ENCODE measurements at places on chromosomes 5 and 9.

DNA sequence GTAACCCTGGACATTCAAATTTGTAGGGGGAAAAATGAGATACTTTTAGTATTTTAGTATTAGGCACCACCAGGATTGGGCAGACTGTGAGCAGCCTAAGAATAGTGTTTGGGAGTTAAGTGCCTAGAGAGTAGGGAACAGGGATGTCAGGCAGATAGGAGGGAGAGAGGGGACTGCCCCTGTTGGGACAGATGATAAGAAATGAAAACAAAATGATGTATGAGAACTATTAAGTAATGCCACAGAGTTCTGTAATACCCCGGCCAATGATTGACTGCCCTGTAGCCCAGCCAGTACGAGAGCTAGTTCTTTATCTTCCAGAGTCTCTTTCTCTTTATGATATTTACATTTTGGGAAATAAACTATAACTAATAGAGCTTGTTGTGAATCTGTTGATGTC is 24.4 kb downstream of the ARHGAP26 start:
- no peak for DNase-seq

DNA sequence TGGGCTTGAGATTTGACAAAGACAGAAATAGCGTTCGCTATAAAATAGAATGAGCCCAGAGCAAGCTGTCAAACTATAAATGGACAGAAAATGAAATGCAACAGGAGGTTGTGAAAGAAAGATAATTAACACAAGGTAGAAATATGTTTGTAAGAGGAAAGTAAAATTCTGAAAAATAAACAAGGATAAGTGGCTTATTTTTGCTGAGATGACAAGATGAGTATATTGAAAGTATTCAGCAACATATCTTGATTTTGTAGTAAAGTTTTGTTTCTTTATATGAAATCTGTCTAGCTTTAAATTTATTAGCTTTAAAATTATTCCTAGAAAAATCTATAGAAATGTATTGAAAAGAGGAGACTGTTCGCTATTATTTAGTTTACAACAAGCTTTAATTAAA is 111.9 kb upstream of the RPS23 start:
- no peak for DNase-seq

DNA sequence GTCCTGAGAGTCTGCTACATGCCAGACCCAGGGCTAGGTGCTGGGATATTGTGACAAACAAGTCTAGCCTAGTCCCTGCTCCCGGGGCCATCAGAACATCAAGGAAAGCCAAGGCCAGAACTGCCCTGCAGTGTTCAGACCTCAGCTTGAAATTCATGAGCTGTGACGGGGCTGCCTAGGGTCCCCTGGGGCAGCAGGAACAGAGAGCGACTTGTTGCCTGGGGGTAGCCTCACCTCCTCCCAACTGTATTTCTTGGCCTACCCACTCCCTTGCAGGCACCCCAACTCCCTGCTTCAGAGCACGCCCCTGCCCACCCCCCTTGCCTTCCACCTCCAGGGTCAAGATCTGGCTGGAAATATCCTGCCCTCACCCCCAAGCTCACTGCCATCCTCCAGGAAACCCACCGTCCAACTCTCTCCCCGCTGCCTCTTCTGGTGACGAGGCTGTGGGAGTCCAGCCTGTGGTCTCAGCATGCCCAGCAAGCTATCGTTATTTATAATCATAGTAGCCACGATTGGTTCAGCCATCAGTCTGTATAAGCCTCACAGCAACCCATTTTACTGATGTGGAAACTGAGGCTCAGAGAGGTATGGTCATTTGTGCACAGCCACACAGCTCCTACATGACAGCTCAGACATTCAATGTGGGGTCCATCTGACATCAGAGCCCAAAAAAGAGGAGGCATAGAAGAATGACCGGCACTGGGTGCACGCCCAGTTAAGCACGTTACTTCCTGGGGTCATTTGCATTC is 10.7 kb downstream of the DNM1 start:
- DNase-seq: no peak

- DNase-seq: no peak
Observed at GRCh38 chr5:36743891-36744772, 132.4 kb upstream of the NIPBL start.

DNA sequence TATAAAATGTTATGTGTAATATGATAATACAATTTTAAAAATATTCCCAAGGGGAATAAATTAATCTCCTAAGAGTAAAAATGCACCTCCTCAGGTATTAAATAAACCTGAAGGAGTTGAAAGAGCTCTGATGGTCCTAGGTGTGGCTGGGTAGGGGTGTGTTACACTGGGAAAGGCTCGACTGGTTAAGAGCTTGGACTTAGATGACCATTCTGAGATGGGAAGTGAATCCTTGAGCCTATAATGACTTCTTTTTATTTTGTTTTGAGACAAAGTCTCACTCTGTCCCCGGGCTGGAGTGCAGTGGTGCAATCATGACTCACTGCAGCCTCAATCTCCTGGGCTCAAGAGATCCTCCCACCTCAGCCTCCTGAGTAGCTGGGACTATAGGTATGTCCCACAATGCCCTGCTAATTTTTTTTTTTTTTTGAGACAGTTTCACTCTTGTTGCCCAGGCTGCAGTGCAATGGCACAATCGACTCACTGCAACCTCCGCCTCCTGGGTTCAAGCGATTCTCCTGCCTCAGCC is 9.2 kb upstream of the HABP4 start:
- no peak for DNase-seq

DNA sequence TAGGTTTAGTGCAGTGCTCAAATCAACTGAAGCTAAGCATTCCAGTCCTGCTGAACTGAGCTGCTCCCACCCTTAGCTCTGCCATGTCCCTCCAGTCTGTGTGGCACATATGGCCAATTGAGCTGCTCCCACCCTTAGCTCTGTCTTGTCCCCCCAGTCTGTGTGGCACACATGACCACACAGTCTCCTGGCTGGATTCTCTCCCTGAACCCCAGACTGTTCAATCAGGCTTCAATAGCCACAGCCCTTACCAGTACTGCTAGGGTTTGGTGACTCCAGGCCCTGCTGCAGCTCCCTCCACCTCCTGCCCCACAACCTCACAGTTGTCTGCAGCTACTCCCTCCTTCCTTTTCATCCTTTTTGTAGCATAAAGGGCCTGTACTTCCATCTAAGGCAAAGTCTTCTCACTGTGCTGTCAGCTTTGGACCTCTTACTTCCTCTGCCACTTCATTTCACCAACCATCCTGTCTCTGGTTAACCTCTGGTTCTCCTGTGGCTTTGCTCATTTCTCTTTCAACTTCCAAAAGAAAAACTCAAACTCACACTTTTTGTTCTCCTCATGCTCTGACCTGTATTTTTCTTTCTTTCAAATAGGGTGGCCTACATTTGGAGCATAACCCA is 50.8 kb downstream of the ADAMTS12 start:
- peak; percentile 51 for DNase-seq

GRCh38 chr5:111017731-111018130 is 53.8 kb upstream of the TSLP start:
- DNase-seq: no peak

DNA sequence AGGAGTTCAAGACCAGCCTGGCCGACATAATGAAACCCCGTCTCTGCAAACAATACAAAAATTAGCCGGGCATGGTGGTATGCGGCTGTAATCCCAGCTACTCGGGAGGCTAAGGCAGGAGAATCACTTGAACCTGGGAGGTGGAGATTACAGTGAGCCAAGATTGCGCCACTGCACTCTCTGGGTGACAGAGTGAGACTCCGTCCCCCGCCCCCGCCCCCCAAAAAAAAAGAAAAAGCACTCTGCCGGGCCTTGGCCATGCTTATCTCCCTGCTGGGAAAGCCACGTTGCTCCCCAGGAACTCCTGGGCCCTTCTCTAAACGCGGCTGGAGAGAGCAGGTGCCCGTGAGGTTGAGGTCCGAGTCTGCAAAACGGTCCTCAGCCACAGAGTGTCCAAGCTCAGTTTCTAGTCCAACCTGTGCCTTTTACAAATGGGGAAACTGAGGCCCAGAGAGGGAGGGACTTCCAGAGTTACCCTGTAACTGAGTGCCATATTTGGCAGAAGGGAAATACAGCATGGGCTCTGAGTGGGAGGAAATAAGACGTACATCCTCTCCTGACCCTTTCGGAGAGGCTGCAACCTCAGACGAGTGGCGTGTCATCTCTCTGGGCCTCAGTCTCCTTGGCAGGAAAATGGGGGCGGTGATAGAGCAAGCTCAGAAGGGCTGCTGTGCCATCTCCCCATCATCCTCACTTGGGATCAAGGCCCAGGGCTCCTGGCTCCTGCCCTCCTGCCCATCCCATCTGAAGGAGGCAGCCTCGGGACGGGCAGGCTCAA is 6.6 kb upstream of the PHYHD1 start:
- DNase-seq: no peak

DNA sequence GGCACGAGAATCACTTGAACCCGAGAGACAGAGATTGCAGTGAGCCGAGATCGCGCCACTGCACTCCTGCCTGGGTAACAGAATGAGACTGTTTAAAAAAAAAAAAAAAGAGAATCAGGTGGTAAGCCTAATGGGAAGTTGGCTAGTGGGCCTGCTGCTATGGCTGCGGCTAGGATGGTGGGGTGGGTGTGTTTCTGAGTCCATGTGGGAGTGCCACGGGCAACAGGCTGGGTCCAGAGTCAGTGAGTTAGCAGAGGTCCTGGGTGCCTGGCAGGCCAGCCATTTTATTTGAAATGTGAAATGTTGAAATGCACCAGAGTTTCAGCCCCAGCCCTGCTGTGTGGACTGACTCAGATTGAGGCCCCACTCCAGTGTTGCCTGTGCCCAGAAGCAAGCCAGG is 37.8 kb downstream of the JADE2 start:
- DNase-seq: no peak

GRCh38 chr5:135534609-135535419 is 950 bp downstream of the NEUROG1 start:
- DNase-seq: no peak

DNA sequence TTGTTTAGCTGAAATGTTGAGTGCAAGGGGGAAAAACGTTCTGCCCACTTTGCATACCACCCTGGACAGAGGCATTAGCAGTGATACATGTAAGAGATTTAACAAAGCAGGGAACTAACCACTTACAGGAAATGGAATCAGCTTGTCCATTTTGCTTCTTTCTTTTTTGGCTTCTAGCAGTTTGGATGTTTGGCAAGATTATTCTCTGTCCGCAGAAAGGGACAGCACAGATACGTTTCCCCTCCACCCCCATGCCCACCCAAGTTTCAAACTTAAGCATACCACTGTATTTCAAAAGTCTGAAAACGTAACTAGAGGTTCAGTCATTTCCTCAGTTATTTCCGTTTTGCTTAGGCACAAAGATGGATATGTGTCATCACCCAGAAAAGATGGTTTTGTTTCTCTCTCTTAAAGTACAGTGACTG is 118.4 kb downstream of the GDNF start:
- DNase-seq: peak; percentile 48

GRCh38 chr5:180160789-180161188 is 48.2 kb downstream of the RASGEF1C start:
- no peak for DNase-seq

DNA sequence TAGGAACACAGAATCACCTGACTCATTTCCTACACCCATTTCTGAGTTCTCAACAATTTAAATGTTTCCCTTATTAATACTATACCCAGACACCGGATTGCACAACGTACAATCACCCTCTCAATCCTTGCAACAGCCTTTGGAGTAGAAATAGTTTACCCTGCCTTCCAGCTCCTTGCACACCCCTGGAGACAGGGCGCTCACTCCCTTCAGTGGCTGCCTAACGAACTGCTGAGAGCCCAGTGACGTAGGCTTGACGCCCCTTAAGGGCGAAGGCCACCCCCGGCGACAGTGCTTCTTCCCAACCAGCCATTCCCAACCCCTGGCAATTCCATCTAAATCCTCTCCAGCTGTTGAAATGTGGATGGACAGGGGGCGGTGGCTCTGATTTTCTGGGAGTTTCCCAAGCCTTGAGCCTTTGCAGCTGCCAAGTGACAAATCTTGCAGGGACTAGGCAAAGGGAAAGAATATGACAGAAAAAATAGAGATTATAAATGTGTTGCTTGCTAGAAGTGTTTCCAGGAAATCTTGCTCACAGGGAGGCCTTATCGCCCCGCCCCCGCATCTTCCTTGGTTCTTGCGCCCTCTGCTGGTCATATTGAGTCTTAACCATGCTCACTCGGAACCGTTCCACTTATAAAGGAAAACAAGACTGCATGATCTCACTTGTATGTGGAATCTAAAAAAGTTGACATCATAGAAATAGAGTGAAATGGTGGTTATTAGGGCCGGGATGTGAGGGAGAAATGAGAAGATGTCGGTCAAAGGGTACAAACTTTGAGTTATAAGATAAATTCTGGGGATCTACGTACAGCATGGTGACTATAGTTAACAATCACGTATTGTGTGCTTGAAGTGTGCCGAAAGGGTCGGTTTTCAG is 7.6 kb upstream of the BARX1 start:
- peak; percentile 31 for DNase-seq

DNA sequence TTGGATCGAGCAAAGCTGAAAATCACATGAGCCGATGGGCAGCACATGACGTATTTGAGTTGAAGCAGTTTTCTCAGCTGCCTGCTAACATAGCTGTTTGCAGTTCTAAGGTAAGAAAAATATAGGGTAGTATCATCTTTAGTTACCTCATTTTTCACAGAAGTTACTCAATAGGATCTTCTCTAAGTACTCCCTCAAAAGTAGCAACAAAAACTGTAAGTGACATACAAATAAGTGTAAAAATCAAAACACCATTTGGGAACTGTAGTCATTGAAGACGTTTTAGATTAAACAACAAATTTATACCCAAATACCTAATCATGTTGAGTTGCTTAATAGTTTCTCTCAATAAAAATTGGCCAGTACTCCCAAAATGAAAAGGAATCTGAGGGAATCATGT is 102.6 kb downstream of the ERCC6L2 start:
- DNase-seq: no peak

- no peak for DNase-seq
Observed at GRCh38 chr9:96721303-96721702, 56.6 kb downstream of the ZNF510 start.

DNA sequence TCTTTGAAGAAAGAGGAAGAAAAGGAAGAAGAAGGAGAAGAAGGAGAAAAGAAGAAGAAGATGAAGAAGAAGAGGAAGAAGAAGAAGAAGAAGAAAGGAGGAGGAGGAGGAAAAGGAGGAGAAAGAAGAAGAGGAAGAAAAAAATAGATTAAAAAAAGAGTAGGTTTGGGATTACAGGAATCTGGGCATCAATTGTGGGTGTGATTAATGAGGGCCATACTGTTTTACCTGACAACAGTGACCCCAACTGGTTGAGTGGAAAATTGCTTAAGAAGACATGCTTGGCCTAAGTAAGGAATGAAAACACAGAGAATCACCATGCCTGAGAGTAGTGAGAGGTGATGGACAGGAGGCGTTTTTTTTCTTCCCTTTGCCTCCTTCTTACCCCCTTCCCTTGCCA is 114.6 kb downstream of the FAM170A start:
- DNase-seq: peak; percentile 29

DNA sequence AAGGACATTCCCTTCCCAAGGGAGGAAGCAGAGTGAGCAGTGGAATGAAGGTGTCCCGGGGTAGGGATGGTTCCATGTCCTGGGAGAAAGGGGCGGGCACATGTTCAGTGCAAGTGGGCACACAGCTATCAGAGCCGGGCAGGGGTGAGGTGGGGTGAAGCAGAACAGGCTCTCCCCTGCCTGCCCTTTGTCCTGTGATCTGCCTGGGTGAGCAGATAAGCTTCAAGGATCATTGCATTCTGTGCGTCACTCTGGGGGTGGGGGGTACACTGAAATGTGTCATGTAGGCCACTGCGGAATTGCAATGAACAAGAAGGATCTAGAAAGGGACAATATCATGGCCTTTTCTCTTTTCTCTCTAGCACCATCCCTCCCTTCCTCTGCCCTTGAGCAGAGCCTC is 61.7 kb upstream of the SHB start:
- DNase-seq: no peak
